ENCODE measurements at places on chromosomes 1 and 21. TPM values are rescaled to one million over a fixed set of nuclear protein-coding genes. Genes with fewer than 3 reads are reported as not detected.
A peak's percentile ranks its signal among the peaks of the same experiment; 100 is the strongest.

TFAP2E gene
- not detected for total RNA-seq

DNA sequence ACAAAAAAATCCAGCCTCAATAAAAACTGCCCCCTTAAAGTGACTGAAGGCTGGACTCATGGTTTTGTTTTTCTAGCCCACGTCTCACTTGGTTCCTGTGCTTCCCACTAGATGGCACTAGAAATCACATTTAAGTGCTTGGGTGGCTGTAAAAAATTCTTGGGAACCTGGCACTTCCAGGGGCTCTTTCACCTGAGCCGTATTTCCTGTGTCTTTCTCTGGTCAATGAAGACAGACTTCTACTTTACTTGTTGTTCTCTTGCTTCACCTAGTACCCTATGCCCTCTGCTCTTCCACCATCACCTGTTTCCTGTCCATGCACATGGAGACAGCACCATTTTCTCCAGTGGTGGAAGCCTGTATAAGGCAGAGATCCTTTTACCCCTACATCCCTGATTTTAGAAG lies 20.0 kb downstream of the METTL13 start:
- H3K27ac ChIP-seq: no peak overlapping the region
- H3K4me3 ChIP-seq: no peak overlapping the region
- H3K27me3 ChIP-seq: no peaks in the 10 kb centered on the region
- no peaks in the 10 kb centered on the region for H3K36me3 ChIP-seq
- peaks cover 15% of the 10 kb centered on the region for H3K4me1 ChIP-seq
- DNase-seq: peak; percentile 67

MYOG gene
- not detected for total RNA-seq

DNA sequence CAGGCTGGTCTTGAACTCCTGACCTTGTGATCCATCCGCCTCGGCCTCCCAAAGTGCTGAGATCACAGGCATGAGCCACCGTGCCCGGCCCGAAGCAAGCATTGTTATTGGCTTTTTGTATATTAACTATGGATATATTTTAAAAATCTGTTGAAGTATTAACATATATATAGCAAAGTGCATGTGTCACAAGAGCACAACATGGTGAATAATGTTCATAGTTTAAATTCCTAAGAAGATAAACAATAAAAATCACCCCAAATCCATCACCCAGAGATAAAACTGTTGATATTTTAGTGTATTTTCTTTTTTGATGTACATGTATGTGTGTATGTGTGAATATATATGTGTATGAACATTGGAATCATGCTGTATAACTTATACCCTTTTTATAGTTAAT lies 9.1 kb upstream of the FOXE3 start:
- H3K4me1 ChIP-seq: peaks cover 57% of the 10 kb centered on the region
- H3K36me3 ChIP-seq: no peaks in the 10 kb centered on the region
- peak; percentile 22 for DNase-seq
- no peak overlapping the region for H3K4me3 ChIP-seq
- no peaks in the 10 kb centered on the region for H3K27me3 ChIP-seq
